RKO (cell line): ENCODE measurements at places on chromosomes 4 and X.

DNA sequence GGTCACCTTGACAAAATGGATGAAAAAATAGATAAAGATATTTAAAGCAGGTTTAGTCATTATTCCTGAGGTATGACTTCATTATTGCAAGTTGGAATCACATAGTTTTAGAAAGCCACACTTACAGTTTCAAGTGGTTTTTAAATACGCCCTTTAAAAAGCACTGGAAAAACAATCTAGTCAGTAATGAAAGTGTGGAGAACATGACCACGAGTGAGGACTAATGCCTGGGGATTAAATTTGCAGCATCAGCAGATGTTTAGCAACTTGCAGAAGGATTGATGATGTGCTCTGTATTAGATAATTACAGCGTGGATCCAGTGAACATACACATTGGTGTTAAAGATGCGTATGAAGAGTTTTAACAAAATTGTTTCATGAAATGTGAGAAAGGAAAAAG lies 5.9 kb downstream of the SPARCL1 start:
- no peak for DNase-seq

DNA sequence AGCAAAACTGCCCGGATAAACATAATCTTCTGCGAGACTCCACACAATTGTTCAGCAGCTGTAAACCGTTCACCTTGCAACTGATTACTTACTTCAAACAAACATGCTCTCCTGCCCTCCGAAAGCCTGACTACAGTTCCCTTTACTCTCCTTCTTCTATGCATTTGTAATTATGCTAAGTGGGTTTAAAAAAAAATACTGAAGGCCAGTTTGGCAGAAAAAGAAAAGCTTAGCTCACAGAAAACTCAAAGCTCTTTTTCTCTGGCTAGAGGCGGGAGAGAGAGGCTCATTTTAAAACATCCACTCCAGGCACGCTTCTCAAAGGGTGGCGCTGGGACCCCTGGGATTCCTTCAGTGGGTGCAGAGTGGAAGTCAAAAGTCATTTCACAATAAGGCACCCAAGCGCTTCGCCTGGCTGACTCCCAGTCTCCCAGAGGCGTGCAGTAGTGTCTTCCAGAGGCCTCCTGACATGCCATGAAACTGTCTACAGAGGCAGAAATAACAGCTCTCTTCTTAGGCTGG lies 1.9 kb downstream of the DHRSX start:
- DNase-seq = no peak

DNA sequence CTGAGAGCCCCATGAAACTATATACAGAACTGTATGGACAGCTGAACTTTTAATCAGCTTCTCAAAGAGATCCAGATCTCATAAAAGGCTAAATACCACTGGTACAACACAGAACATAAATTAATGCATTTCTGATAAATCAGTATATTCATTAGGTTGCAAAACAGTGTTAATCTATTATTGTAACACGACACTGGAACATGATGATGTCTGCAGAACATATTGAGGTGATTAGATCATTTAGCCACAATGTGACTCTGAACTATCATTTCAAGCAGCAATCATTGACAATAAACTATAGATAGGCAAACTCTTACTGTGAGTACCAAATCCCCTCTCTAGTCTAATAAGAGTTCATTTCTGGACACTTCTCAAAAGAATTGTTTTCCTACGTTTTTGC lies 50.3 kb downstream of the GASK1B start:
- no peak for DNase-seq

- DNase-seq = no peak
Measured at GRCh38 chr4:15202481-15202880, 200.2 kb downstream of the CPEB2 start.

DNA sequence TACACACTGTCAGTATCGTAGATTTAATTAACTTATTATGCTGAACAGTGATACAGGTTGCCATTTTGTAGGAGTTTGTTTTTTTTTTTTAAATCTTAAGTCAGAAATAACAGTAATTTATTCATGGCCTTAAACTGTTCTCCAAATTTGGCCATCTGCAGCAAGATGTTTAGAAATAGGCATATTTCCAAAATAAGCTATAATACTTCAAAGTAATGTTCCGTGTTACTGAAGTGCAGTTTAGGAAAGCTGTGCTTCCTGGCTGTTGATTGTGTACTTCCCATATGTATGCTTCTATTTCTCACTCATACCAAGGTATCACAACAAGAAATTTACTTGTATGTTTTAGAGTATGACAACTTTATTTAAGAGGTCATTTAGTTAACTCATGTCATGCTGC lies 28.9 kb downstream of the CPEB2 start:
- no peak for DNase-seq

DNA sequence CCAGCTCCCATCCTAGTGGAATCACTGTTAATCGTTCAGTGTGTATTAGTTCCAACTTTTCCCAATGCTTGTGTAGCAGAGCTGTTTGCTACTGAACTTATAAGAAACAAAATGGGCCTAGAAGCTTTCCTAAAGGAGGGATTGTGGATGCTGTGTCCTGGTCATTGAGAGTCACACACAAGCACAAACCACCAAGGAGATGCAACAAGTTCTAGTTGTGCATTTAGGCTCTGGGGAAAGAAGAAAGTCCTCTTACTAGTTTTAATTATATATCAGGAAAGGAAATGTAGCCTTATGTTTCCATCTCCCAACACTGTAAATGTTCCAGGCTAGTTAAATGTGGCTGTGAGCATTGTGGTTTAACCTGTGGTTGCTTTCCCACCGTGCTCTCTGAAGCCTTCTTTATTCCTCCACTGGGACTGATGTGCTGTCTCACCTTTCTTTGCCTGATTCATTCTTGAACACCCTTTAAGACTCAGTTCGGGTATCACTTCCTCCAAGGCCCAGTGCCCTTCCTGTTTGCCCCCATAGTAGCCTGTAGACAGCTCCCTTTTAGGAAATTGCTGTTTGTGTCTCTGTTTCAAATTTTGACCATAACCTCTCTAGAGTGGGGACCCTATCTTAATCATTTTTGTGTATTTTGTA lies 34.3 kb downstream of the ATP10D start:
- DNase-seq = no peak

DNA sequence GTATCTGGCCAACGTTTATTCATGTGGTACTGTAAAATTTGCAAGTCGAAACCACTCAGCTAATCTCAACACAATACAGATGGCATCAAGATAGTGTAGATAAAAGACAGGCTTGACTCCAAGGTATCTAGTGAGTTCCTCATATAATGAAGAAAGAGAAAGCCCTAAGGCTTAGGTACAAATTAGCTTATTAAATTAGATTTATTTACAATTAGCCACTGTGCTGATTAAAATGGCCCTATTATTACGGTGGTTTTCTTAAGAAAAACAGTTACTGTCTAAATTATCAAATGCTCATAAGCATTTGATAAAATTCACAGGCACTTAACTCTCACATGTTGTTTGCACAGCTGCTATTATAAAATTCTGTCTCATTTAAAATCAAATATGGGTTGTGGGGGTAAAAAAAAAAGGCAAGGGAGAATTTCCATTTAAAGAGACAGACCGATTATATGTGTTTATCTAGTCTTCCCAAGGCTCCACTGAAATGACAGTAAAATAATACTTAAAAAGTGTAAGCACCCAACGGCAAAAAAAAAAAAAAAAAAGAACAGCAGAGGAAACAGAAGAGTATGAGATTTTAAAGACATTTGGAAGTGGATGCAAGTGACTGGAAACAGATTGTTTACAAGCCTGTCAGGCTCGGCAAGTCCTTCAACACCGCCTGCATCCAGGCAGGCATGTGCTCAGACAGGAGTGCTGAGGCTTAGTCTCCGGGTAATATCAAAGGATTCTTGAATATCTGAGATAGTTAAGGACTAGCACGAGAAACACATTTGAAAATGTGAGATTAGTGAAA lies 55.1 kb downstream of the FAM13A start:
- no peak for DNase-seq

GRCh38 chr4:185713272-185713671 lies 98.7 kb downstream of the SORBS2 start:
- peak; percentile 9 for DNase-seq

DNA sequence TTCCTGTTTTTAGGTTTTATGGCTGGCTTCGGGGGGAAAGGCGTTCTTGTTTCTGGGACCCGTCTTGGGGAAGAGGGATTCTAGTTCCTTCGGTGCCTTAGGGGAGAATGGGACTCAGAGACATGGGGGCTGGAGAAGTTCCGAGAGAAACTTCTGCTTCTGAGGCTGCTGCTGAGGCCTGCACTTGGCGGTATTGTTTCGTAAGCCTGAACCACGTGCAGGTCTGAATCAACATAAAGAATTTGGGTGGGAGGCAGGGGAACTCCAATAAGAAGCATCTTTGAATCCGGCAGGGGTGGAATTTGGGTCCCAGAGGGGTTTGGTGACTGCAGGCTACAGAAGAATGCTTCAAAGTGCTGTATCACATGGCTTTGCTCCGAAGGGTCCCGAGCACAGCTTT lies 15.1 kb downstream of the XG start:
- no peak for DNase-seq

GRCh38 chr4:140281828-140282552 lies 91.5 kb upstream of the SCOC start:
- DNase-seq = no peak

GRCh38 chr4:76570141-76570973 lies 135.3 kb downstream of the SHROOM3 start:
- DNase-seq = peak; percentile 67

DNA sequence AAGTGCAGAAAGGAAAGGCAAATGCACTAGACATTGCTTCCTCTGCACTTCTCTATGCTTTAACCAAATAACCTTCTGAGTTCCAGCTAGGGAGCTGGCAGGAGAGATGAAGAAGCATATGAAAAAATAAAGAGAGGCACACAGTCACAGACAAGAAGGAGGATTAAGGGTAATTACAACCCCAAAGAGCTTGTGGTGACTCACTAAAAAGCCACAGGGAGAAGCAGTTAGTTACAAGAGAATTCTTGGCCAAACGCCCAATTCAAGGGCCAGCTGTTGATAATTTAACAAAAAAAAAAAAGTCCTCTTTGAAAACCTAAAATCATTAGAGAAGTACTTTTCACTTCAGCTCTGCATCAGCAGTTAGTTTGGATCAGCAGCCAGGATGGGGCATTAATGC lies 478.0 kb downstream of the KCNIP4 start:
- peak; percentile 40 for DNase-seq

GRCh38 chrX:123477673-123478072 lies 255.2 kb downstream of the THOC2 start:
- DNase-seq = no peak

DNA sequence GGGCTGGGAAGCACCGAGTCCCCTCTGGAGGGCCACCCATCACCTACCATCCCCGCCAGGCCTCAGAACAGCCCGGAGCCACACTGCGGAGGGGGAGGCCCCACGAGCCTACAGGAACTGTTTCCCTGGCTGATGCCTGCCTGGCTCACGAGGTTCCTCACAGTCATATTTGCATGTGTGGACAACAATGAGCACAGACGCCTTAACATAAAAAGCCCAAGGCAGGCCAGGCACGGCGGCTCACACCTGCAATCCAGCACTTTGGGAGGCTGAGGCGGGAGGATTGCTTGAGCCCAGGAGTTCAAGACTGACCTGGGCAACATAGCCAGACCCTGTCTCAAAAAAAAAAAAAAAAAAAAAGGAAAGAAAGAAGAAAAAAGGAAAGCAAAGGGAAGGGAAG lies 125.9 kb downstream of the FAM53A start:
- DNase-seq = no peak

DNA sequence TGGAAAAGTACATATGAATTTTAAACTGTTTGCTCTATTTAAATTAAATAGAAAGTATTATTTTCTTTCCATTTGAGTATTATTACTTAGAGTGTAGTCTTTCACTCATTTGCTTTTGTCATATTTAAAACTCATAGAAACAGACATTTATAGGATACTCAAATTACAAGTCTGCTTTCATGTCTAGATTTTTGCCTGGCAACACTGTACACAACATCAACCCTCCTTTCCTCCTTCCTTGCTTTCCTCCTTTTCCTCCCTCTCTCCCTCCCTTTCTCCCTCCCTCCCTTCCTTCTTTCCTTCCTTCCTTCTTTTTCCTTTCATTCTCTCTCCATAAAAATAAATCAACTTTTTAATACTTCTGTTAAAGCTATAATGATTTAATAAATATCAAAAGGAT lies 2361.2 kb downstream of the ARAP2 start:
- no peak for DNase-seq

DNA sequence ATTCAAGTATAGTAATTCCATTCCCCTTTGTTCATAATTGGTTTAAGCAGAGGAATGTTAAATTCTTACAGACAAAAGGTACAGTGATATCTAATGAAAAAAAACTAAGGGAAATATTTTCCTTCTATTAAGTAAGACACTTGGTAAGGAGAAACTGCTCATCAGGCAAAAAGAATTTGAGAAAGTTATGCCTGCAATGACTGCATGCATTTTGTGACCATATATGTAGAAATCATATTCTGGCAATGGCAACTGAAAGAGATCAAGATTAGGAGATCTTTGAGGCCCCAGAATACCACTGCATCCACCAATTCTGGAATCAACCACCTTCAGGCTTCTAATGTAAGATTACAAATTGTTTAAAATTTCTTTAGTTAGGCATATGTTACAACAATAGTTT lies 364.8 kb downstream of the PCDH10 start:
- DNase-seq = no peak

- DNase-seq = no peak
Measured at GRCh38 chr4:2438822-2439718, 20.3 kb downstream of the CFAP99 start.

DNA sequence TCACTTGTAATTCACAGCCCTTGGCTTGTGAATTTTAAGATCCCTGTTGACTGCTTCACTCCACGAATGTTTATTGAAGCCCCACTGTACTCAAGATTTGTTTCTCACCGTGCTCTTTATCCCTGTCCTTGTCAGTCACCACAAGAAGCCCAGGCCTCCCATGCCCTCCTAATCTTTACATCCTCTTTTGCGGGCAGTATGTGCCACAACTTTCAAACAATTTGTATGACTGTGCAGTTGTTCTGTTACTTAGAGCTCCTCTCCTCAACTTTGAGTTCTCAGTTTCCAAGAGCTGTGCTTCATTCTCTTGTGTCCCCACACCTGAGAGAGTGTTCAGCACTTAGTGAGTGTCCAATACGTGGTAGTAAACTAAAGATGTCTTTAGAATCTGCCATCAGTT lies 467.7 kb downstream of the NKX6-1 start:
- DNase-seq = no peak

DNA sequence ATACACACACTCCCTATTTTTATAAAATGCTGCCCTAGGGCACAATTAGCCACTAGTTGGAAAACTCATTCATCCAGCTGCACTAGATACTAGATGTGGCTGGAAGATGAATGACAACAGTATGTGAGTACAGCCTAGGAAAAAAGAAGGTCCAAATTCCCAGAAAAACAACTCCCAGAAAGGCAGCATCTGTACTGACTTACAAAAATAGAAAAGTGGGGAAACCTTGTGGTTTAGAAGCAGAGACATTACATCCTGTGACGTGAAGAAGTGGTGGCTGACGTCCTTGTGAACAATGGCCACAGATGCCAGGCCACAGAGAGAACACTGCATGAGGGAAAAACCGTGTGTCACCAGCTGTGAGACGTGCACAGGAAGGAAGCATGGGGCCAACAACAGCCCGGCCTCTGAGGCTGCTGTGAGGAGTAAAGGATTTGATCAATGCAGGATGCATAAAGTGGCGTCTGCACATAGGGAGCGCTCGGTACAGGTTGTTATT lies 81.2 kb downstream of the SPRY1 start:
- no peak for DNase-seq

GRCh38 chr4:65046192-65047133 lies 623.8 kb downstream of the EPHA5 start:
- no peak for DNase-seq
